ENCODE measurements at places on chromosomes 4 and X.

- DNase-seq: no peak
Measured at GRCh38 chrX:26915064-26915463, 548.1 kb downstream of the PPP4R3C start.

- no peak for DNase-seq
Measured at GRCh38 chr4:8754634-8755589, 116.7 kb downstream of the HMX1 start.

GRCh38 chr4:82496349-82496748 is 65.4 kb downstream of the TMEM150C start:
- no peak for DNase-seq

DNA sequence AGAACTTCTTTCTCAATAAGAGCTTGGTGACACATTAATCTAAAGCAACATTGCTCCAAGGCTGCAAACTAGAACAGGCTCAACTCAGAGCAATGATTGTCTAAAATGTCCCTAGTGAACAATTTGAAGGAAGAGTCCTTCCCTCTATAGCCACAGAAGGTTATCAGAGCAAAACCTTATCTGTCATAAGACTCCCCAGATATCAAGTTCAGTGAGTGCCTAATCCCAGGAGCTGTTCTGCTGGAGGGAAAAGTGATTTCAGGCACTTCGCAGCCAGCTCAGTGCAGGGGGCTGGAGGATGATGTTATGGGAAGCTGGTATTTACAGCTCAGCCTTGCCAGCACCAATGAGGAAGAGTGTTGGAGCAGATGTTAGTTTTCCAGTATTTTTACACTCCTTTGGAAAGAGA is 497.5 kb downstream of the INPP4B start:
- DNase-seq: no peak

GRCh38 chr4:45062935-45063545 is 336.7 kb upstream of the GNPDA2 start:
- DNase-seq: no peak

DNA sequence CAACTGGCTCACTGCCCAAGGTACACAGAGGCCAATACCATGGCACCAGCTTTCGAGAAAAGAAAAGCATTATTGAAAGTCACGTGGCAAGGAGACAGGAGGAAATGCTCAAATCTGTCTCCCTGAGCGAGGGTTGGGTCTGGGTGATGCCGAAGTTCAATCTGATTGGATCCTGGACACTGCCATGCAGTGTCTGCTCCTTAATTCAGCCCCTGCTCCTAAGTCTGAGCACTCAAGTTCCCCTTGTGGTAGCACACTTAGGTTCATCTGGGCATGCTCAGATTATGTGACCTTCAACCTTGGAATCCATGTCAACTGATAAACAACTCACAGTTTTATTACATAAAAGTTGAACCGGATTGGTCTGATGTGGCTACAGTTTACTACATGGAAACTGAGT is 512.6 kb upstream of the GALNT7 start:
- no peak for DNase-seq

DNA sequence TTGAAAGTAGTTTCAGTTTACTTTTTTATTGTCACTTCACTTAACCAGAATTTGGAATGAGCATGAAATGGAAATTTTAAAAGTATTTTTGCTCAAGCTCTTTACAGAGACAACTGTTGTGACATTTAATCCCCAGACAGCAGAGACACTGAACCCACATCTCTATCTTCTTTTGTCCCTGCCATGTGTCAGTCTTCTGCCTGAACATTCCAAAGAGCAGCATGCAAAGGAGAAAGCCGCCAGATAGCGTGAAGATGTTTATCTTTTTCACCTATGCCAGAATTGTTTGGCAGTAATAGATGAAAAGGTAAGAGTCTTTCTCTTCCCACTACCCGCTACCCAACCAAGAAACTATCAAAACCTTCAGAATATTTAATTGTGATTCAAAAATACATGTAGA is 46.8 kb downstream of the NDNF start:
- no peak for DNase-seq

DNA sequence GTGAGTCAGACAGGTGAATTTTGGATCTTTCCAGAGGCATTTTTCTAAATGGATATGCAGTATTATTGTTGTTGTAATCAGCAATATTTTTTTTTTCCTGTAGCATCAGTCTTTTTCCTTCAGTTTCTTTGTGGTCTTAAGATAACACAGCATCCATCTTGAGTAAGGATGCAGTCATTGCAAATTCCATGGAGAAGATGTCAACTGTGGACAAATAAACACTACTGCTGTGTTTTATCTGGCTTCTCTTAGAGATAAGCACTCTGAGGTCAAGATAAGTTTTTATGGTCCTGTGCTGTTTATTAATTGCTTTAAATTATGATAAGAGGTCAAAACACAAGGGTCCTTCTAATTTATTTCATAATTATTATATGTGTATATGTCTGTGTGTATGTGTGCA is 1255.7 kb downstream of the ADGRL3 start:
- no peak for DNase-seq

- DNase-seq: no peak
Measured at GRCh38 chrX:48782795-48783194, 3.6 kb upstream of the GATA1 start.

DNA sequence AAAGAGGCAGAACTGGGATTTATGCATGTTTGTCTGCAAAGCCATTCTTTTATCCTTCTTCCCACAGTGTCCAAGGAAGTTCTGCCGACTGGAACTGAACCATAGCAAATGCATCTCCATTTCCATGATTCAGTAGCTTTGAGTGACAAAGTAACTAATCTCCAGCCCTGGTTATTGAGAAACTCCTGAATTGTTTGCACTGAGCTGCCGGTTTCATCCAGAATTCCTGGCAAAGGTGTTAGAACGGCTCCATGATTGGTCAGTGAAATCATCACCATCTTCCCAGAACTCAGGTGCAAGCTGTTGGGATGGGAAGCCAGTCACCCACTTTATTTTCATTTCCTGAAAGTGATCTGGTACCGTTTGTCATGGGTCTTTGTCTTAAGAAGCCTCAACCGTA is 47.0 kb upstream of the SLC34A2 start:
- DNase-seq: no peak

GRCh38 chrX:84712621-84713020 is 210.4 kb upstream of the HDX start:
- DNase-seq: no peak

- no peak for DNase-seq
Measured at GRCh38 chrX:116185163-116185562, 14.6 kb downstream of the AGTR2 start.

All from colonic mucosa (tissue), 4 donors.